Activated CD4-positive, alpha-beta T cell treated with anti-CD3 and anti-CD28 coated beads for 36 hours (primary cell): ENCODE measurements at places on chromosomes 3 and 15. TPM values are rescaled to one million over a fixed set of nuclear protein-coding genes. Genes with fewer than 3 reads are reported as not detected.

CX3CR1 gene
- 0.16 TPM for total RNA-seq

ERICH6 gene
- total RNA-seq = not detected

LIPH gene
- not detected for total RNA-seq

ARHGEF26 gene
- total RNA-seq = 0.14 TPM

AGBL1 gene
- total RNA-seq = 0.05 TPM

CLN6 gene
- 45.1 TPM for total RNA-seq

IL16 gene
- 117 TPM for total RNA-seq

RAD18 gene
- 50.5 TPM for total RNA-seq

BFSP2 gene
- total RNA-seq = 0.21 TPM

GAP43 gene
- not detected for total RNA-seq

CCR8 gene
- total RNA-seq = 0.75 TPM
